ENCODE measurements at places on chromosomes 1 and 21. TPM values are rescaled to one million over a fixed set of nuclear protein-coding genes. Genes with fewer than 3 reads are reported as not detected.

The FCAMR gene
- total RNA-seq, result not detected

The TAS1R3 gene
- 0.29 TPM for total RNA-seq

The ADGRL2 gene
- 4.6 TPM for total RNA-seq

The WDR64 gene
- total RNA-seq, result not detected

The CFHR2 gene
- total RNA-seq, result not detected

The FALEC gene
- 0.63 TPM for total RNA-seq

The AGBL4 gene
- not detected for total RNA-seq

The PRDM16 gene
- 5.3 TPM for total RNA-seq

The AMY2B gene
- total RNA-seq, result 0.16 TPM

The GUCA2A gene
- 28.8 TPM for total RNA-seq

All from Caco-2 (cell line).